ENCODE measurements at places on chromosomes 3 and 15. TPM values are rescaled to one million over a fixed set of nuclear protein-coding genes. Genes with fewer than 3 reads are reported as not detected.

DNA sequence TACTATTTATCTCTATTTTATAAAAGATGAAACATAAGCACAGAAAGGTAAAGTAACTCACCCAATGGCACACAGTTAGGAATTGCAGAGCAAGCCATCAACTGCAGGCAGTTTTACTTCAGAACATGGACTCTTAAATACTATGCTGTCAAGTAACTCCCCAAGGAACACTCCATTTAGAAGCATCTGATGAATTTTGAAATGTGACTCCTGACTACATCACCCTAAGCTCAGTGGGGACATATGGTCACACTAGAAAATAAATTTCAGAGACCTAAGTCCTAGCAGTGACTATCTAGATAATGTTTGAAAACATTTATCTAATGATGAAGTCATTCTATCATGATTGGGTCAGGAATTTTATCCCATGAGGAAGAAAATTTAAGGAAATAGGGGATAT is 272.8 kb upstream of the ARRDC4 start:
- no peak overlapping the region for H3K4me3 ChIP-seq
- H3K27ac ChIP-seq = no peak overlapping the region
- no peaks in the 10 kb centered on the region for H3K4me1 ChIP-seq
- no peaks in the 10 kb centered on the region for H3K27me3 ChIP-seq
- no peak for DNase-seq
- no peaks in the 10 kb centered on the region for H3K36me3 ChIP-seq

- no peaks in the 10 kb centered on the region for H3K27me3 ChIP-seq
- H3K36me3 ChIP-seq = no peaks in the 10 kb centered on the region
- no peak overlapping the region for H3K4me3 ChIP-seq
- DNase-seq = no peak
- H3K4me1 ChIP-seq = peaks cover 6% of the 10 kb centered on the region
Observed at GRCh38 chr3:149473357-149474249, 894 bp upstream of the TM4SF4 start.

- H3K27ac ChIP-seq = no peak overlapping the region
- DNase-seq = no peak
- no peaks in the 10 kb centered on the region for H3K4me1 ChIP-seq
- H3K4me3 ChIP-seq = no peak overlapping the region
Observed at GRCh38 chr15:78492872-78493271, 14.5 kb upstream of the HYKK start.

DNA sequence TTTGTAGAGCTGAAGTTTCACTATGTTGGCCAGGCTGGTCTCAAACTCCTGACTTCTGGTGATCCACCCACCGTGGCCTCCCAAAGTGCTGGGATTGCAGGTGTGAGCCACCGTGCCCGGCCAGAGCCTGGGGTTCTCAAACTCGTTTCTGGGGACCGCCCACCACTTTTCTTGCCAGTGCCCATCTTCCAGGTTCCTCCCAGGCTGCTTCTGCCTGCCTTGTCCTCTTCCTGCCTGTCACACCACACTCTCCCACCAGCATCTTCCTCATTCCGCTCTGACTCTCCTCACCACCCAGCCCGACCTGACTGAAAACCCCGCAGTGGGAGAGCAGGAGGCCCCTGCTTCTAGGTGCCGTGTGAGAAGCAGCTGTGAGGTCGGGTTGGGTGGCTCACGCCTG is 3.1 kb upstream of the DYNLT2B start:
- H3K27me3 ChIP-seq = no peaks in the 10 kb centered on the region
- H3K4me1 ChIP-seq = no peaks in the 10 kb centered on the region
- no peak overlapping the region for H3K4me3 ChIP-seq
- H3K36me3 ChIP-seq = no peaks in the 10 kb centered on the region
- no peak for DNase-seq

- no peaks in the 10 kb centered on the region for H3K36me3 ChIP-seq
- H3K27me3 ChIP-seq = peaks cover 100% of the 10 kb centered on the region
- H3K27ac ChIP-seq = no peak within 1 kb of the TSS
- peak; percentile 75 for DNase-seq
- H3K4me1 ChIP-seq = peaks cover 25% of the 10 kb centered on the region
Observed at GRCh38 chr15:79431636-79432344, at the start of gene MINAR1. Gene MINAR1 (plus strand): TSS chr15:79432336. CDS start chr15:79456148, 23,812 bp downstream.

SENP7 gene
- 31.4 TPM for total RNA-seq

ETV5 gene
- total RNA-seq = 16.3 TPM
